ENCODE measurements at places on chromosomes 3 and 15. TPM values are rescaled to one million over a fixed set of nuclear protein-coding genes. Genes with fewer than 3 reads are reported as not detected.
A peak's percentile ranks its signal among the peaks of the same experiment; 100 is the strongest.

The PIF1 gene
- polyA plus RNA-seq = not detected

The IGDCC3 gene
- not detected for polyA plus RNA-seq

DNA sequence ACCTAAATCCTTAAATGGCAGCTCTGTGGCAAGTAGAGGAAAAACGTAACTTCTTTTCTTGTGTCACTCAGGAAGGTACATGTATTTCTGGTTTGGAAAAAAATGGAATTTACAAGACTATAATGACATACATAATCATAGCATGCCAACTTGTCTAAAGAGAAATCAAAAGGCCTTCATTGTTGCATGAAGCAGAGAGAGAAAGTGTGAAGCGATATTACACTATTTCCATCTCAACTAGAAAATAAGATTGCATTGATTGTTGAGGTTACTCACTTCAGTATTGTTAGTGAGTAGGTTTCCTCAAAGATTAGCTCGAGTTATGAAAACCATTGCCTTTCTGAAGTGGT is 67.2 kb upstream of the GCSAM start:
- DNase-seq = no peak

DNA sequence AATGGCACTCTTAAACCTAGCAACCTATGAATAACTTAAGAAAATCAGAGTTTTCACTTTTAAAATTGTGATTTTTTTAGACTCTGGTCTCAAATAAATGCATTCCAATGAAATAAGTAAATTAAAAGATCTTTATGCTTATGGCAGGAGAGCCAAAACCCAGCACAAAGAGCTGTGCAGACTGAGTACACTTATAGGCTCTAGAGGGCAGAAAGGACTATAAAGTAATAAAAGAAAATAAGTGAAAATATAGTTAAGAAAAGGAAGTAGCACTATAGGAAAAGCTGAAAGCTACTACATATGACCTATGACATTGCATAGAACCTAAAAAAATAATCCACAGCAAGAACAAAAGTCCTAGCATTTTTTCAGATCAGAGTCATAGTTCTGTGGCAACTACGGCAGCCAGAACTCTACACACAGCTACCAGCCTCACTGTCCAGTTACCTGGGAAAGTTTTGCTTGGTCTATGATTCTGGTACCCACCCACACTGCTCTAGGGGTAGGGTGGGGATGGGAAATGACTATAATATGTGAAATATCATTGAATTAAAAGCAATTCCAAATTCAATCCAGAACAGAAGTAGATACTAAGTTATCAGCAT is 30.5 kb downstream of the CLASP2 start:
- DNase-seq = no peak

- DNase-seq = no peak
These were observed 94.8 kb downstream of the DUT start for GRCh38 chr15:48426044-48426443.

DNA sequence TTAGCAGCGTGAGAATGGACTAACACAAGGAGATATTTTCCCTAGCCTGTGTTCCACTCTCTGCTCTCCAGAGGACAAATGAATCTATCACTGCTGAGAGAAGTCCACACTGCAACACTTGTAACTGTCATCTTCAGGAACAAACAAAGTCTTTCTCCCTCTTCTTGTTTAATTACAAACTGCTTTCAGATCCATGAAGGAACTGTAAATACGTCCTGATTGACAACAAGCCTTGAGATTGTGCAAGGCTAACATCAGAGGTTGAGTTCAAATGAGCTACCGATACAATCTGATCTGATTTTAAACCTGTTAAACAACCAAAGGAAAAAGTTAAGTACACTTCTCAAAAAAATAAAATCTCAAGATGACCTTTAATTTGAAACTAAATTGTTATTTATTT is 638.8 kb upstream of the ADAMTS9 start:
- DNase-seq = no peak

- DNase-seq = no peak
These were observed 182.7 kb downstream of the GOLGA6L6 start for GRCh38 chr15:20358779-20359414.

DNA sequence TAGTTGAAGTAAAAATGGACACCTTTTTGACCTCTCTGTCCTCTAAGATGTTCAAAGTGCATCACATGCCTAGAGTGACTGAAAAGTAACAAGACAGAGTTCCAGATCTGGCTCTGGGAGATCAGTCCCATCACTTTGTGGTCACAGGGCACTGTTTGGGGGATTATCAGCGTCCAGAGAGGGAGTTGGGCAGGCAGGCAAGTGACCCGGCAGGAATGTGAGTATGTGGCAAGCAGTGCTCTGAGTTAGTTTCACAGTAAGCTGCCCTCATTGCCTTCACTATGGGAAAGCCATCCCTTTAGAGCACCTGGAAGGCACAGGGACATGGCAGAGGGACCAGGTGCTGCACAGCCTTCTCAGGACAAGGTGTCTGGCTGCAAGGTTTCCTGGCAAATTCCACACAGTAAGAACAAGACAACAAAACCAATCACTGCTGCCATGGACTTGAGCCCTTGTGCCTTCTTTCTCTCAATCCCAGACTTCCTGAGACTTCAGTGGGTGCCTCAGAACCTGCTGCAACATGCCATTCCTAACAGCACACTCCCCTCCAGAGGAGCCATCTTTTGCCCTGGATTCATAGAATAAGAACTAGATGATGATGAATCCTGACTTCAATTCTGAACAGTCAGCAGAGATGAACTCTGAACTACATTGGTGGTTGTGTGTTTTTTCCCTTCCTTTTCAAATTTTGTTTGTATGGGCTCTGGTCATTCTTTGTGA is 55.2 kb downstream of the TIPARP start:
- DNase-seq = no peak

GRCh38 chr3:119145500-119146167 is at the start of gene TEX55:
TSS of gene TEX55 (plus strand) at chr3:119146165. CDS start at chr3:119146190, 25 bp downstream.
- peak; percentile 39 for DNase-seq

- no peak for DNase-seq
These were observed 113.5 kb downstream of the RASA2 start for GRCh38 chr3:141600331-141600730.
